ENCODE measurements at places on chromosomes 6 and 20.

GRCh38 chr6:6131492-6132109 lies 124.9 kb upstream of the NRN1 start:
- no peak for DNase-seq

DNA sequence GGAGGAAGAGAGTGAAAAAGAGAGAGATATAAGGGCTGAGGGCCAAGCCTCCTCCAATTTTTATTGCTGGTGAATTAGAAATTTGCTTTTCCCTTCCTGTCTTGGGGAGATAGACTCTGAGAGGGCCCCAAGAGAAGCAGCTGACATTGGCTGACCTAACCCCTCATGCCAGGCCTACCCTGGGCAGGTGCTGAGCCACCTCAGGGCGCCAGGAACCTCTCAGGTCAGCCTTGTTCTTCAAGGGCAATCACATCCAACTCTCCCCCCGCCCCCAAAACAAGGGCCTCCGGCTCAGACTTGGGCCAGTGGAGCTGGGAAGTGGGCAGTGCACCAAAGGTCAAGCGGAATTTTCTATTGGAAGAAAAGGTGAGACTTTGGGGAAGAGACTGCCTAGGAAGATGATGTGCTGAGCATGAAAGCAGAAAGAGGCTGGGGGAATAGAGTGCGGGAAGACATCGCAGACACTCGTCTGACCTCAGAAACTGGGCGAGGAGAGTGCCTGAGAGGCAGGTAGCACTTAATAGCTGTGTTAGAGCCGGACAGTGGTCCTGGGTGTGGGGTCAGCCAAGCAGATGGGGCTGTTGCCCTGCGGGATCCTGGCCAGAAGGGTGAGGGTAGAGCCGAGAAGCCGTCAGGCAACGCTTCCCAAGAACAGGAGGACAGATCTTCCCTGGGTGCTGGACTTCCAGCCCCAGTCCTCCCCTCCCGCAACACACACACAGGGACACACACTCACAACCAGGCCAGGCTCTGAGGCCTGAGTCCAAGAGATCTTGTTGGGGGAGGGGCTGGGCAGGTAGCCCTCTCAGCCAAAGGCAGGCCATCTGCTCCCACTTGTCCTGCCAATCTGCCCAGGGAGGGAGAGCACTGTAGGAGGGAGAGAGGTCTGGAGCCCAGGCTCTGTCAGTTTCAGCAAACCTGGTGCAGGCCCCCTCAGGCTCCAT lies 3.7 kb upstream of the FASTKD5 start:
- DNase-seq, result peak; percentile 57

- DNase-seq, result no peak
Observed at GRCh38 chr6:34506718-34507117, 40.8 kb downstream of the PACSIN1 start.

GRCh38 chr6:161546632-161547031 lies 272.8 kb upstream of the AGPAT4 start:
- DNase-seq, result no peak

- no peak for DNase-seq
Observed at GRCh38 chr6:26351544-26351953, 13.4 kb upstream of the BTN3A2 start.

- peak; percentile 62 for DNase-seq
Observed at GRCh38 chr20:21397341-21398108, at the start of gene NKX2-4. Gene NKX2-4, minus strand, starts transcription at chr20:21397526. Its CDS starts 127 bp downstream, at chr20:21397399.

DNA sequence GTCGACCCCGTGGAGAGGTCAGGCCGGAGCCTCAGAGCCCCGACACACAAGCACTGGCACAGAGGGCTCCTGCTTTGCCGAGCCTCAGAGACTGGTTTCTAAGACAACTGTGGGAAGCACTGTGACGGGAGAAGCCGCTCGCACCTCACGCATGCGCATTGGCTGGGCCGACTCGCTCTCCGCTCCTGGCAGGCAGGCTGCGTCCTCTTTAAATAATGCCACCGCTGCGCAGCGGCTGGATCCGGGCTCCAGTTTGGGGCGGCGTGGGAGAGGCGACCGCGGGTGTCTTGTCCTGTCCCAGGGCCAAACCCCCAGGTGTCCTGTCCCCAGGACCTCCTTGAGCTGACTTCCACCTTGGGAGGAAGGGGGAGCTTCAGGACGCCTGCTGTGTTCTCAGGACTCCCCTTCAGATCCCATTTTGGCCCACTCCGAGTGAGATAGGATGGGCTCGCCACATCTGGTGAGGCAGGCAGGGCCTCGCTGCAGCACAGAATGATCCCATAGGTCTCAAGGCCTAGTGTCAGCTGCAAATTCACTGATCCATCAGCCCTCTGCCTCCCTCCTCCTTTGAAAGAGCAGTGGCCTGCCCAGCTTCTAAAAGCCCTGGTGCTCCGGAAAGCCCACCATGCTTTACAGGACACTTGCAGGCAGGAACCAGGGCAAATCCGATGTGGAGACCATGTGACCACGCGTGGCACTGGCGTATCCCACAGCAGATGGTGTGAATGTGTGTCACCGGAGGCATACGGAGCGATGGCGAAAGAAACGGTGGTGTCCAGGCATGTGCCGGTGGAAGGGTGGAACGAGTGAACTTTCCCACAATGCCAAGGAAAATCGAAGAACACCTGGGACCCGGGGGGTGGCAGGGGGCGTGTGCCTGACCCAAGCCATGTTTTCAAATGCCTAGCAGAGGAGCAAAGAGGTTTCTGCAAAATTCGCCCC lies 169.3 kb upstream of the ZNF337 start:
- peak; percentile 86 for DNase-seq

DNA sequence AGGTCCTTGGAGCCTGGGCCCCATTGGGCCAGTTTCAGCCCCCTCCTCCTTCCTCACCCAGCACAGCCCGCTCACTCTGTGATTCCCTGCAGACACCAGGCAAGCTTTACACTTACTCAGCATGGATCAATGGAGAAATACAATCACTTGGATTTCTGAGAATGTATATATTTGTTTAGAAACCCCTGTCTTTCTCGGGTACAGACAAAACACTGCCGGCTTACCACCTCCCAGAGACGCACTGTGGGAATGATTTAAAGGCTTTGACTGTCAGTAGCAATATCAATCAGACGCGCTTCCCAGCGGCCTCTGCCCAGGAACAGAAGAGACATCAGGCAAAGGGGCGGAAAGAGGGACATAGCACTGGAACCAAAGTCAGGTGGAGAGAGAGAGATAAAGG lies 186.5 kb downstream of the MAFB start:
- DNase-seq, result no peak

DNA sequence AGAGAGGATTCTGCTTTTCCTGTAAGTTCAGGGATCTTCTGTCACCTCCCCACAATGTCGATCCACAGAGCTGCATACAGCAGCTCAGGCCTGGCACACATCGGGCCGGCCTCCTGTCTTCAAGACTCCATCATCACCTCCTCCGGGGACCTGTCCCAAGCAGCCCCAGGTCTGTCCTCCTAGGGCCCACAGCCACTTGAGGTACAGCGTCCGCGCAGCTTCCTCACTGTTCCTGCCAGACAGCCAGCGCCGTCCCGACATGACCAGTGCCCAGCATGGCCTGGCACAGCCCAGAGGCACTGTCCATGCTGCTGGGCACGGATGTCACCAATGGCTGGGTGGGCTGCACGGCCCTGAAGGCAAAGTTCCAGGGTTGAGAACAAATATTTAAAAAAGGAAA lies 101.6 kb downstream of the DLL1 start:
- no peak for DNase-seq

DNA sequence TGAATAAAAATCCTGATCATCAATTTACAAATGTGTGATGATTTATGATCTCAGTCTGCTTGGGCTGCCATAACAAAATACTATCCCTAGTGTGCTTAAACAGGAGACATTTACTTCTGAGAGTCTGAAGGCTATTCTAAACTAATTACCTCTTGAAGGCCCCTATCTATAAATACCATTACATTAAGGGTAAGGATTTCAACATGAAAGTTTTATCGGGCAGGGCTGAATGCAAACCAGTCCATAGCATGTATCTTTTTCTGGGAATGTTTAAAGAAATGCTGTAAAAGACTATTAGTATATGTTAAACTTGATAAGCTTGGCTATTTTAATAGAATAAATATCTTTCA lies 48.2 kb downstream of the TRDN start:
- DNase-seq, result no peak

DNA sequence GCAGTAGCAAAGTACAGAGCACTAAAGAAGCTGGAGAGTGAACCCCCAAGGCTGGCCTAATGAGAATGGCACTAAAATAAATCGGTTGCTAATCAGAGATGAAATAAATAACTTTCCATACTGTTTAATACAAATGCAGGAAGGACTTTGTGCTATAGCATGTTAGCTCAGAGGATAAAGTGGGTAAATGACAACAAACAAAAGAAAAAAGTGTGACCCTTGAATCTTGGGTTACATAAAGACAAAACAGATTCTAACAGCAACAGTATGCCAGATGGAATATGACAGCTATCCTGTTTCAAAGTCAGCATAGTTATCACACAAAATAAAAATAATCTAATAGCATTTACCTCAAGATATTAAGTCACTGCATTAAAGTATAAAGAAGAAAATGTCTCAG lies 622.7 kb downstream of the PHF3 start:
- DNase-seq, result peak; percentile 83

- DNase-seq, result no peak
Observed at GRCh38 chr6:49790341-49790740, 3.3 kb upstream of the PGK2 start.

DNA sequence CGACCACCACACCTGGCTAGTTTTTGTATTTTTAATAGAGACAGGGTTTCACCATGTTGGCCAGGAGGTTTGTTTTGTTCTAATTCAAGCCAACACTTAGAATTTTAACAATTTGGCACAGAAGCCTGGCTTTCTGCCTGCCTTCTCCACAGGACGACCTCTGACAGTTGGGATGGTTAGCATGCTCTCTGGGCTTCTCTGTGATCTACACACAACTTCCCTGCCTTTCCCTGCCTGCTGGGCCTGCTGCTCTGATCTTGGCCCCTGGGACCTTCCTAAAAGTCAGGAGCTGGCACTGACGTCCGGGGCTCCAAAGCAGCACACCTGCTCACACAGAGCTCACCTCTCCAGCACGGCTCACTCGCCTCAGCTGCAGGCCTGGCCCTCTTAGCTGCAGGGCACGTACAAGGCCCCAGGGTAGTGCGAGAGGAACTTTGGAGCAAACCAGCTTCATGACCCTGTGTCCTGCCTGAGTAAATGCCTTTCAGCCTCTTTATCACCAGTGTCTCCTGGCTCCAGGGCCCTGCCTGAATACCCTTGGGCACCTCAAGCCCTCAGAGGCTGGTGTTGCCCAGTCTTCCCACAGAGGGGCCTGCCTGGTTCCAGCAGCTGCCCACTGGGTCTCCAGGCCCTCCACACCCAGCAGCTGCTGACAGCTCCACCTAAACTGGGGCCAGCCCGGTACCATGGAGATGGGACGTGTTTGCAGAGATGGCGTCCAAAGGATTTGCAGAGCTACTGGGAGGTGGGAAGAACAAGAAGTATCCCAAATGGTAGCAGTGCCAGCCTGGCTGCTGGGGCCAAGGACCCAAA lies 96.0 kb downstream of the PSMB1 start:
- peak; percentile 54 for DNase-seq

- DNase-seq, result no peak
Observed at GRCh38 chr6:3904518-3904917, 55.3 kb downstream of the FAM50B start.

GRCh38 chr6:8939615-8940014 lies 504.3 kb upstream of the SLC35B3 start:
- DNase-seq, result no peak

GRCh38 chr6:107642095-107642860 lies 152.4 kb downstream of the SOBP start:
- no peak for DNase-seq

- no peak for DNase-seq
Observed at GRCh38 chr6:22476811-22477390, 92.5 kb upstream of the HDGFL1 start.

- no peak for DNase-seq
Observed at GRCh38 chr6:151722342-151722741, 85.1 kb upstream of the ESR1 start.

DNA sequence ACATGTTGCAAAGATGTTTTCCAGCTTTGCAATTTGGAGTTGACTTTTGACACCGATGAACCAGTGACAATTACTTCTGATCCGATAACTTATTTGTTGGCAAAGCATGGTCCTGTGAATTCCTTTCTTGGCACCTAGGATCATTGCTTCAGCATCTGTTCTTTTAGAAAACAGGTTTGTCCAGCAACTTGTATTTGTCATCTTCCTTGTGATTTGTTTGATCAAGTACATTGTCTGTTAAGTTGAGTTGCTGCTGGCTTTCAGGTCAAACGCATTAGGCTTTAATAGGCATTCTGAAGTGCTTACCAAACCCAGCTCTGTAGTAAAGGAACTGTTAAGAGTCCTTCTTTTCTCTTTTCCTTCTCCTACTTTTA lies 192.4 kb upstream of the ZNF217 start:
- no peak for DNase-seq

DNA sequence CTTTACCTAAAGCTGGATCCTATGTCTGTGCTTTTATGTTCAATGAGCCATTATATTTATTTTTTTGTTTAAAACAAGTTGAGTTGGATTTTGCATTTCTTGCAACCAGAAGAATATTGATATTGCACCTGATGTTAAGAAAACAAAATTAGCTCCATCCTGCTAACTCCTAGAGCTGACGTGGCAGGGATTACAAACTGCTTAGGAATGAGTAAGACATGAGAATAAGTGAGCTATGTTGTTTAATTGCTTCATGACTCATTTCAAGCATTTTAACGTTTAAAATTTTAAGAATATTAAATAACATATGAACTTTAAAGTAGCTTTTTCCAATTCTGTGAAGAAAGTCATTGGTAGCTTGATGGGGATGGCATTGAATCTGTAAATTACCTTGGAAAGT lies 663.5 kb downstream of the EPM2A start:
- DNase-seq, result no peak

GRCh38 chr6:43861212-43861894 lies 91.3 kb downstream of the VEGFA start:
- no peak for DNase-seq

DNA sequence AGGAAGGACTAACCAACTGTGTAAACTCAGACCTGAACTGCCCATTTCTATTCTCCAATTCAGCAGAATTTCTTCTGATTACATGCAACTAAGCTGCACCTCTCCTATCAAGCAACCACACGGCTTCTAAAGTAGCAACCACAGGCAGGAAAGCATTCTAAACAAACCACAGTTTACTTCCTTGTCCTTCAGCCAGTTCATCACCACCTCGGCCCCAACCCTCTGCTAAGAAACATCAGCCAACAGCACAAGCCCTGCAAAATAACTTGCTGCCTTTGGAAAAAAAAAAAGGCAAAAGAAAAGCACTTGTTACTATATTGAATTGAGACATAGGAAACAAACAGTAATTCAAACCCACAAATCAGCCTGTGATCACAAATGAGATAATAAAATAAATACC lies 140.3 kb downstream of the NFATC2 start:
- DNase-seq, result no peak

- DNase-seq, result no peak
Observed at GRCh38 chr20:56987986-56988385, 278.5 kb downstream of the BMP7 start.

DNA sequence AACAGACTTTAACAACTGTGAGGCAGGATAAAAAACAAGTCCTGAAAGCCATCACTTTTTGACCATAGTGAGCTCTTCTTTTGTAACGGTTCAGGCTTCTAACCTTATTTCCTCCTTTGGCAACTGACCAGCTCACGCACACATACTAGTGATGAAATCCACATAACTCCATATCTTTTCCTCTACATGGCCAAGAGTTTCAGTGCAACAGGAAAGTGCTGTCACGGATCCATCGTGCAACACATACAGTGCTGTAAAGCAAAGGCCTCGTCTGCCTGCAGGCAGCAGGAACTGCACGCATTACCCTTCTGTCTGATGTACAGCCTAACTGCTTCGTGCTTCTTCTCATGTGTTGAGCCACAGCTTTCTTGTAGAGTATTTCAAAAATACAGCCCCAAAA lies 108.5 kb downstream of the EPM2A start:
- DNase-seq, result no peak

All from NCI-H2171 treated with DMSO at 0.1 percent for 48 hours (cell line).